Coronary artery (tissue), 2 donors: ENCODE measurements at places on chromosomes 12 and 14.
A peak's percentile ranks its signal among the peaks of the same experiment; 100 is the strongest.

DNA sequence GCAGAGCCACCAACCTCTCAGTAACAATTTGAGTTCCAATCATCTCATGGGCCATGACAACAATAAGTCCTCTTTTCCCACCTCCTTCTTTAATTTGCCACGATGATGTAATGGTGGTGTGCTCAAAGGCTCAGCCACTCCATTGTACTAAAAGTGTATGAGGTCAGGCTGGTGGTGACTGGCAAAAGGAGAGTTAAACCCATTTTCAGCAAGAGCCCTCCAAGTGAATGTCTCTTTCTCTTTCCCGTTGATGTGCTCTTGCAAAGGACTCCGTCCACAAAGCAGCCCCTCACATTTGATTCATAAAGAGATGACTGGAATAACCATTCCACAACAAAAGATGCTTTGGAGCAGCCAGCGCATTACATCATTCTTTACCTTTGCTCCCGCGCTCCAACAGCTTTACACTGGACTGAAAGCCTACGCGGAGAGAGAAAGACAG, 41.6 kb downstream of the DUSP16 start:
- no peak for DNase-seq

GRCh38 chr14:94011795-94012194, 14.3 kb upstream of the OTUB2 start:
- no peak for DNase-seq

- no peak for DNase-seq
Observed at GRCh38 chr12:6053541-6053940, 70.9 kb downstream of the VWF start.

GRCh38 chr12:20624718-20625117, 70.4 kb upstream of the SLCO1C1 start:
- no peak for DNase-seq

DNA sequence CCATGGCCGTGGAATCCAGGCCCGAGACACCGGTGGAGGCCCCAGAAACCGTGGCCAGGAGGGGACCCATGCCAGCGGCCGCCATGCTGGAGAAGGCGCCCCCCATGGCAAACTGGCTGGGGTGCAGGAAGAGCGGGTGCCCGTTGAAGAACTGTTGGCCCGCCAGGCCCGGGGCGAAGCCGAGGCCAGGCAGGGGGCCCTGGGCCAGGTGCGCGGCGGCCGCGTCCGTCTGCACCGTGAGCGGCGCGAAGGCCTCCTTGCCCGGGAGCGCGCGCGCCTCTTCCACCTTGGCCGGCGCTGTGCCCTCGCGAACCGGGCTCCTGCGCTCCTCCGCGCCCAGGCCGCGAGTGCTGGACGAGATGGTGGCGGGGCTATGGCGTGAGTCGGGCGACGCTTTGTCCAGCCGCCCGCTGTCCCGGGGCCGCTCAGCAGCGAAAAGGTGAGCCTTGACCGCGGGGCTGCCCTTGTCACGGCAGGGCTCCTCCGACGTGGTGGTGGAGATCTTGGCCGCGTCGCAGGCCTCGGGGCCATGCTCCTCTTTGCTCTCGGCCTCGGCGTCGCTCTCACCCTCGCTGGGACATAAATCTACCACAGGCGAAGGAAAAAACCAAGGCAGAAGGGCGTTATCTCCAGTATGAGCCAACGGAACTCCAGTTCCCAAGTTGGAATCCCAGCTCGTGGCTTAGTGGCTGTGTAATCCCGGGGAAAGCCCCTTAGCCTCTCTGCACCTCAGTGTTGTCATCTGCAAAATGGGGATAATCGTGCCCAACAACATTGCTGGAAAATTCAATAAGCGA, 9.5 kb downstream of the TBX3 start:
- no peak for DNase-seq

DNA sequence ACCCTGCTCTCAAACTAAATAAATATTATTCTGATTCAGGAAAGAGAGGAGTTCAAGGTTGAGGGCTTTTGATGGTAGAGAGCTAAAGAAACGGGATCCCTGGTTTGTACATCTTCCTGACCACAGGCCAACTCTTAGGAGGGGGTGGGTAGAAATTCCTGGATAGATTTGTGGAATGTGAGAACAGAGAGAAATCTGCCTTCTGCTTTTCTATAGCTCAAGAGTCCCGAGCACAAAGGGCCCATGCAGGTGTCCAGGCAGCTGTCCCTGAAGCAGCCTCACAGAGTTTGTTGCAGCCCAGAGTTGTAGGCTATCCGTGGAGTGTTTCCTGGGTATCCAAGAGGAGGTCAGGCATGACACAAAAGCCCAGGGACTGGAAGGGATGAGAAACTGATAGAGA, 198.6 kb downstream of the BCAT1 start:
- no peak for DNase-seq

GRCh38 chr12:31872831-31873604, 86.2 kb upstream of the RESF1 start:
- no peak for DNase-seq

- DNase-seq = no peak
Observed at GRCh38 chr12:7498809-7499208, 4.8 kb downstream of the CD163 start.

DNA sequence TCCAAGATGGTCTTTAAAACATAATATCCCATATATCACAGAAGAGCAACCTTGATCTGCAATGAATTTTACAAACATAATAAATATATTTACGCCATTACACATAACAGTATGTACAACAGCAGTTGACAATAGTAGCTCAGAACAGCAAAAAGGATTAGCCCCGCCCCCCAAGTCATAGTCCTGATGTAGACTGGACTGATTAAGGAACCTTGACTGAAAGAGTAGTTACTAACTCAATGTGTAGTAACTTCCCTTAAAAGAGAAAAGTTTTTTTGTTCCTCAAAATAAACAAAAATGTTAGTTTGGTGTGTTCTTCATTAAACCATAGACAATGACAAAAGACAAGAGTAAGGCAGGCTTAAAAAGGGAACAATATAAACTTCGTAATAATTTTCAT, 44.5 kb downstream of the GTF2A1 start:
- no peak for DNase-seq

DNA sequence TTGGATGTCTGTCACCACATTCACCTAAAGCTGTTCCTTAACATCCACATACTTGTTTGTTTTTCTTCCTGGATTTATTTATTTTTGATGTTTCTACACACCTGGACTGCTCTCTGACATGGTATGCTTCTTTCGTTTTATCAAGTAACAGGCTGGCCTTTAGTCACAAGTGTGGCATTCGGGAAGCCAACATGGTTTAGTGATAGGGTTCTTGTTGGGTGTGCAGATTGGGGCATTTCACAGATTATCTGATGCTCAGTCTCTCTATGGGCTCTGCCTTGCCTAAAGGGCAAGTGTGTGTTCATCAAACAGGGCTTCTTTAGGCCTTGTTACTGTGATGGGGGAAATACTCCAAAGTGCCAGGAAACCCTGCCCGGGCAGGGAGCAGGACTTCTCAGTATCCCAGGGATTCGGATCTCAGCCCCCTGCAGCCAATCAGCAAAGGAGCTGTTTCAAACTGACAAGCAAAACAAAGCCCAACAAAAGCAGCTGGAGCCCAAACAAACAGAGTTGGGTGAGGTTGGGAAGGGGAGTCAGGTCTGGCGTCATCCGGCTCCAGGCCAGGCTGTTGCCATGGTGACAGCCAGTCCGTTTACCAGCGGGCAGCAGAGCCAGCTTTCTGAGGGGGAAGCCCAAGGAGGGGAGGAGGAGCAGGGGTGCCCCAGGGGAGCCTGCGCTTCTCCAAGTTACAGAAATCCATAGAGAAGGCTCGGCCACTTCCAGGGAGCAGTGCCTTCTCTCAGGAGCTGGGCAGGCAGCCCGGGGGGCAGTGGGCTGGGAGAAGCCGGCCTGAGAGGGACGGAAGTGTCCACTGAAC, 31.9 kb downstream of the FOS start:
- peak; percentile 97 for DNase-seq

DNA sequence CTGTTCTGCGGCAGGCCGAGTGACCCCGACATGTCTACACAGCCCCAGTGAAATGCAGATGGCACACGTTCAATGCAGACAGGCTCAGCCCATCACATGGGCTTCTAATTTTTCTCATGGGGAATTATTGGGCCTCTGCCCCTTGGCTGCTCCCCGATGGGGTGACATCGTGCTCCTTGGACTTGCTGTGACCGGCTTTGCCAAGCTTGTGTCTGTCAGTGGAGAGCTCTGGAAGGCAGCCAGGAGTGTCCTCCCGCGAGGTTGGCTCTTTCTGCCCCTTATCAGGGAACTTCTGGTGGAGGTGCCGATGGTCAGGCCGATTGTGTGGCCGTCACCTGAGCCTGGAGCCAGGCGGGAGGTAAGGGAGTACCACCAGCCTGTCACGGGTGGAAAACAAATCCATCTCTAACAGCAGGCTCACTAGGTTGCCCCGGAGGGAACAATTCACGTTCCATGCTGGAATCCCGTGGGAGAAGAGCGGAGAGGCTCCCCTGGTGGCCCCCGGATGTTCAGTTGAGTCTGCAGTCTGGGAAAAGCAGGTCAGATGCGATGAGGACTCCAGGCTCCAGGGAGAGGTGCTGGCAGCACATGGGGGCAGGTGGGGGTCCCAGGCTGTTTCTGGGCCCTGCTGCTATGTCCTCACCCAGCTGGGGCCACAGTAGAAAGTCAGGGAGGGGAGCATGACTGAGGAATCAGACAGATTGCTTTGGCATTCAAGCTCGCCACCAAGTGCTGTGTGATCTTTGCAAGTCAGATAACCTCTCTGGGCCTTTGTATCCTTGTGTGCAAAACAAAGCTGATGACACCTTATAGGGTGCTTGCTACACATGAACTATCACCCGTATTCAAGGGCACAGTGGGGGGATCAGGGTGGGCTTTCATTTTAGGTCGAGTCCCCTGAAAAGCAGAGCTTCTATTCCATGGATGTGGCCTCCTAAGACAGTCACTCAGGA, 43.2 kb upstream of the EML1 start:
- no peak for DNase-seq

- DNase-seq = no peak
Observed at GRCh38 chr14:21734457-21735074, 60.9 kb upstream of the OR4E1 start.

DNA sequence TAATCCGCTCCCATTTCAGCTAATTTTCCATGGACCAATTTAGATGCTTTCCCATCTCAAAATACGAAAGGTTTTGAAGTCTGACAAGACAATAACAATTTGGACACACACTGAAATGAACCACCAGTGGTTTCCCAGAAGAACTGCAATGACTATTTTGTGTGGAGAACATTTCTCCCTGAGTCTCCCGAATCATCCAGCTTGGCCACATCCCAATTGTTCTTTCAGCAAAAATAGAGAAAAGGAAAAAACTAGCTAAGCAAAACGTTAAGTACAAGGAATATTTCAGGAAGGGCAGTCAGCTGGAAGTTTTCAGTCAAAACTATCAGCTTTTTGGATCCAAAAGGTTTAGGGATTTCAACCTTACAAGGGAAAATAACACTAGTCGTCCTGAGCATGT, 390.6 kb downstream of the KCNH5 start:
- no peak for DNase-seq
